Upper lobe of right lung (tissue), 1 donor: ENCODE measurements at places on chromosomes 12 and 14. TPM values are rescaled to one million over a fixed set of nuclear protein-coding genes. Genes with fewer than 3 reads are reported as not detected.

ASCL1 gene
- total RNA-seq = not detected

- H3K4me3 ChIP-seq = no peak overlapping the region
- peaks cover 9% of the 10 kb centered on the region for H3K4me1 ChIP-seq
- H3K27me3 ChIP-seq = no peaks in the 10 kb centered on the region
- no peak for DNase-seq
Observed at GRCh38 chr12:101498252-101498651, 23.1 kb downstream of the SPIC start.

DNA sequence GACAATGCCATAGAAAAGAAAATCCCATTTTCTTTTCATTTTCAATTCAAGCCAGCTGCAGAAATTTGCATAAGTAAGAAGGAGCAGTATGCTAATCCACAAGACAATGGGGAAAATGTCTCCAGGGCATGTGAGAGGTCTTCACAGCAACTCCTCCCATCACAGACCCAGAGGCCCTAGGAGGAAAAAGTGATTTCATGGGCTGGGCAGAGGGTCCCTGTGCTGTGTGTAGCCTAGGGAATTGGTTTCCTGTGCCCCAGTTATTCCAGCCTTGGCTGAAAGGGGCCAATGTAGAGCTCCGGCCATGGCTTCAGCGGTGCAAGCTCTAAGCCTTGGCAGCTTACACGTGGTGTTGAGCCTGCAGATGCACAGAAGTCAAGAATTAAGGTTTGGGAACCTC lies 211.4 kb downstream of the CCDC59 start:
- no peak overlapping the region for H3K27ac ChIP-seq
- DNase-seq = no peak
- no peaks in the 10 kb centered on the region for H3K36me3 ChIP-seq
- H3K27me3 ChIP-seq = no peaks in the 10 kb centered on the region
- no peak overlapping the region for H3K4me3 ChIP-seq

- H3K27me3 ChIP-seq = no peaks in the 10 kb centered on the region
- H3K4me3 ChIP-seq = no peak overlapping the region
- no peaks in the 10 kb centered on the region for H3K36me3 ChIP-seq
- no peak overlapping the region for H3K27ac ChIP-seq
Observed at GRCh38 chr12:99910342-99910741, 74.4 kb downstream of the ANKS1B start.

DNA sequence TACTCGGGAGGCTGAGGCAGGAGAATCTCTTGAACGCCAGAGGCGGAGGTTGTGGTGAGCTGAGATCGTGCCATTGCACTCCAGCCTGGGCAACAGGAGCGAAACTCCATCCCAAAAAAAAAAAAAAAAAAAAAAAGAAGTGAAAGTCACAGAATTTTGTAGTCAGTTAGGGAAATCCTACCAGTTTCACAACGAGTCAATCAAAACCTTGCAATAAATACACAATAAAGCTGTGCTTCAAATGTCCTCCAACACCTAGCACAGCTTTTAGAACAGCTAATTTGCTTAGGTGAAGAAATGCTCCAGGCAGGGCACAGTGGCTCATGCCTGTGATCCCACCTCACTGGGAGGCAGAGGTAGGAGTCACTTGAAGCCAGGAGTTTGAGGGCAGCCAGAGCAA lies 112.8 kb upstream of the ATF7IP start:
- H3K27ac ChIP-seq = no peak overlapping the region
- no peak for DNase-seq
- no peaks in the 10 kb centered on the region for H3K36me3 ChIP-seq
- H3K27me3 ChIP-seq = no peaks in the 10 kb centered on the region
